DND-41 (cell line): ENCODE measurements at places on chromosomes 5 and 9.

DNA sequence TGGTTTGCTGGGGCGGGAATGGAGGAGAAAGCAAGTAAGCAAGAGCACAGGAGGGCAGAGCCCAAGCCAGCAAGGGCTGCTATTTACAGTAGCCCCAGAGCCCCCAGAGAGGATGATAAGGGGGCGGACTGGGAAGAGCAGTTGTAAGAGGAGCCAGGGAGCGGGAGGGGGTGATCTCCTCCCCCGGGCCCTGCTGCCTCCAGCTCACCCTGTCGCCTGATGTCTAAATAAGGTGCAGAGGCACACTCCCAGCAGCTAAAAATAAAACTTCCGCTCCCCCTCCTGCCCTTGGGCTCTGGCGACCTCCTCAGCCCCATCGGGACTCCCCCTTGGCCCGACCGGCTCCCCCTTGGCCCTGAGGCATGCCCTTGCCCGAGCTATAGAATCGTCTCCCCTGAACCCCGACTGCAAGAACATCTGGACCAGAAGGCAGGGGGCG lies 14.4 kb upstream of the CCDC69 start:
- DNase-seq: no peak

- no peak for DNase-seq
Measured at GRCh38 chr5:96961053-96961452, 25.2 kb downstream of the LNPEP start.

DNA sequence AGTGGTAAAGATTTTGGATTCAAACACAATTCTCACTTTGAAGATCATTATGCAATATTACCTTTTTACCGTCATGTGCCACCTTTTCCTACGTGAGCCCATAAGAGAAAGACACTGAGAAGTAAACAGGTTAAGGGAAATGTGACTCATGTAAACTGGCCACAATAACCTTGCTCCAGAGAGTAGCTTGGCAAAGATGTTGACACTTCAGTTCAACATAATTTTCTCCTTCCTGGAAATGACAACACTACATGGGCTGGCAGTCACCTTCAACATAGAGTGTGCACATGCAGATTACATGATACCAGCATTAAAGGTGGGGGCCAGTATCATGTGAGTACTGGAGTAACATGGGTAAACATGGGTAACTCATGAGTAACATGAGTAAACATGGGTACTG lies 141.9 kb downstream of the CDK5RAP2 start:
- no peak for DNase-seq

- no peak for DNase-seq
Measured at GRCh38 chr9:133658442-133659431, 22.6 kb downstream of the DBH start.

GRCh38 chr9:1920386-1920785 lies 94.8 kb upstream of the SMARCA2 start:
- DNase-seq: no peak

DNA sequence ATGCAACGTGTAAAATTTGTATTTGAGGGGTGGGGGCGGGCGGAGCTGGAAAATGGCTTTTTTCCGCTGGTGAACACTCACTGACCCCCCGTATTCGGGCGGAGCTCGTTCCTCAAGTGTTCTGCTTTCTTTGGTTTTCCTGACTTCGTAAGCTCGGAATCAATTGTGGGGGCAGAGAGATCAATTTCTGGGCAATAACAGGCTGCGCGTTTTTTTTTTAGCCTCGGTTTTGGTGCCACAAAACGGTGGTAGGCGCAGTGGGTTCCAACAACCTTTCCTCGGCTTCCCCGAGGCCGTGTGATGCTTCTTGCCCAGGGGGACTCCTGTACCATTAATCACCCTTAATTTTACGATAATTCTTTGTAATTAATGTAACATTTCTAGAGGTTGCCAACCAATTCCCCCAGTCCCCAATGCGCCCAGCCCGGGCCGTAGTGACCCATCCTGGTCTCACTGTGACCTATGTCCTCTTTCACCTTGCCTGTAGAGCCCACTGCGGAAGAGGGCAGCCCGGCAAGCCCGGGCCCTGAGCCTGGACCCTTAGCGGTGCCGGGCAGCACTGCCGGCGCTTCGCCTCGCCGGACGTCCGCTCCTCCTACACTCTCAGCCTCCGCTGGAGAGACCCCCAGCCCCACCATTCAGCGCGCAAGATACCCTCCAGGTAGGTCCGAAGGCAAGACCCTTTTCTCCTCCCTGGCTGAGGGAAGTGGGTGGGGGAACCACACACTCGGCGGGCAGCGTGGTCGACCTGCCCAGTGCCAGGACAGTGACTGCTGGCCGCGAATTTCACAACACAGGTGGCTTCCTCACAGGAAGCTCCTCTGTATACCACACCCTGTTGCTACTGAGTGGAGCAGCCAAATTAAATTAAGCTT lies 3.7 kb downstream of the NR4A3 start:
- DNase-seq: no peak

DNA sequence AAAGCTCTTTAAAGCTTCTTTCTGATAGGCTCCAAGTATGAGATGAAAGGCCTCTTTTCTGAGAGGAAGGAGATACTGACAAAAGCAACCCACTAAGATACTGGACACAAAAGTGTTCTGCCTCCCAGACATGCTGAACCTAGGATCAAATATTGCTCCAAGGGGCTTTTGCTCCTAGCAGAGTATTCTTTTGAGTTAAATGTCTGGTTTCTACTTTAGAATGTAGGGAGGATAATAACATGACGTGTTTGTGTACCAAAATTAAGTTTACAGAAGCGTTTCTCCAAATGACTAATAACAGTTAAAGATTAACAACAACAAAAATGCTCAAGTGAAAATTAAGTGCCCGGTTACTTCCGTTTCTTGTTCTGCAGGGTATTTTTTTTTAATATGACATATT lies 2293.3 kb upstream of the C9orf72 start:
- DNase-seq: no peak

- no peak for DNase-seq
Measured at GRCh38 chr5:38515646-38516045, 40.8 kb downstream of the LIFR start.

GRCh38 chr9:131697097-131697496 lies 42.8 kb downstream of the RAPGEF1 start:
- DNase-seq: no peak

- DNase-seq: no peak
Measured at GRCh38 chr5:153707626-153708025, 217.2 kb downstream of the GRIA1 start.

- no peak for DNase-seq
Measured at GRCh38 chr9:132645306-132645705, 24.5 kb downstream of the DDX31 start.

GRCh38 chr5:178338750-178339144 lies 106.1 kb upstream of the PHYKPL start:
- DNase-seq: no peak

GRCh38 chr5:137833463-137833862 lies 34.2 kb upstream of the MYOT start:
- no peak for DNase-seq

- DNase-seq: no peak
Measured at GRCh38 chr9:101299901-101300300, 84.9 kb downstream of the BAAT start.
